ENCODE measurements at places on chromosomes 3 and 15.

GRCh38 chr3:20051123-20051806 lies 11.0 kb downstream of the KAT2B start:
- no peak for DNase-seq

DNA sequence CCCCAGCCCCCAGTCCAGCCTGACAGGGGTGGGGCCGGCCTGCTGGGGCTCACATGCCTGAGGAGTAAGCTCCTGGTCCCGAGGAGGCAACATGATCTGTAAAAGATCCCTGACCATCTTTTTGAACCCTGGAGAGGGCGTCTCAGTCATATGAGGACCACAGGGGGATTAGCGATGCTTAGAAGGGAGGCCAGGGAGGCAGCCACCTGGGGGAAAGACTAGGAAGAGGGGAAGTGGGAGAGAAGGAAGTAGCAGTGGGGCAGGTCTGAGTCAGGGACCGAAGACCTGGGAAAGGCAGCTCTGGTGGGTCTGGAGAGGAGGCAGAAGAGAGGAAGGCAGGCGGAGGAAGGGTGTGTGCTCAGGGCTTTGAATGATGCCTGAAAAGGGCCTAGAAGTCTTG lies 18.9 kb downstream of the PIF1 start:
- no peak for DNase-seq

DNA sequence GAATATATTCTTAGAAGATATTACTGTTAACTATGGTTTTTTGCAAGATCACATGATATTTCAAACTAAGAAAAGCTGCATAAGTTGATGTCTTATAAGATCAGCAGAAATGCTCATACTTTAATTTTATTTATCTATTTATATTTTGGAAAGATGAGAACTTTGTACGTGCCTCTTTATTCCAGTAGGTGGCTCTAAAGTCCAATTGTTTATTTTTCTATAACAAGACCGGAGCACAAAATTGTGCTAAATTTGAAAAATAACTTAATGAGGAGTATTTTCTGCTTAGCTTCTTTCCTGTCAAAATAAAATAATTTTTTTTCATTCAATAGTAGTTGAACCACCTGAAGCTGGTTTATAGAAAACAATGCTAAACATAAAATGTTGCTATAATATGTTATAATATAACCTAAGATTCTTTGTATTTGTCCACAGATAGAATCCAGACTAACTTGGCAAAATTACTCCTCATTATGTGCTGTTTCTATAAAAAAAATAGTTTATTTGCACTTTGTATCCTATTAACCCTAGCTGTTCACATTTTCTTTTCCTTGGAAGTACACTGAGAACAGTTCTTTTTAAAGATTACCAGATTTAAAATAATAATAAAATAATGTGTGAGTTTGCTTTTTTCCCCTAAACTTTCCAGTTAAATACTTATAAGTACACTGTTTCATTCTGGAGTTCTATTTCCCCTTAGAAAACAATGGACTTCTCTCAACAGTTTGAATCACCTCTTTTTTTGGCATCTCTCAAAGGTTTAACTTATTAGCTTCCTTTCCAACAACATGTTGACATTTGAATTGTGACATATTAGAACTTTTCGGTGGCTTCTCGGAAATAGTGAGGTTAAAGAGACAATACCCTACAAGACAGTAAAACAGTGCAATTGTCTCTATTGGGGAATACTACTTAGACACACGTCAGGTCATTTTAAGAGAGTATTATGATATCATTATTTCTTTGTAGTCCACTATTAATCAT lies 530.0 kb downstream of the MECOM start:
- DNase-seq: no peak

- no peak for DNase-seq
Measured at GRCh38 chr3:197961582-197961945, 1.5 kb downstream of the LMLN start.

GRCh38 chr3:186663361-186664118 lies 2.3 kb upstream of the HRG start:
- no peak for DNase-seq

- no peak for DNase-seq
Measured at GRCh38 chr3:72753495-72753894, 94.8 kb downstream of the SHQ1 start.

GRCh38 chr15:66707310-66708082 lies 5.5 kb downstream of the SMAD6 start:
- peak; percentile 65 for DNase-seq

DNA sequence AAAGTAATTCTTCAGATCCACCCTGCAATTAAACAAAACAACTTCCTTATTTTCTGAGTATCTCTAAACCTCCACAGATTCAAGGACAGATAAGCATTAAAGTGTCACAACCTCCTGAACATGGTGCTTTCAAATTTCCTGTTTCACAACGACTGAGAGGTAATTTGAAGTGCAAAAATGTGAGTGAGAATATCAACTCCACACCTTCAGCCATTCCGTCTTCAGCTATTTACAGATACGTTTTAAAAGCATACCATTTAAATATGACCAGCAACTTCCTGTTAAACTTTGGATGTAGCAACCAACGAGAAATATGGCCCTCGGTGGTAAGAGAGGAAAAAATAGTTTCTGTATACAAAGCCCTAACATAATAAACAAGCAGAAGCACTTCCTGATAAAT lies 32.1 kb upstream of the PCSK6 start:
- DNase-seq: no peak

DNA sequence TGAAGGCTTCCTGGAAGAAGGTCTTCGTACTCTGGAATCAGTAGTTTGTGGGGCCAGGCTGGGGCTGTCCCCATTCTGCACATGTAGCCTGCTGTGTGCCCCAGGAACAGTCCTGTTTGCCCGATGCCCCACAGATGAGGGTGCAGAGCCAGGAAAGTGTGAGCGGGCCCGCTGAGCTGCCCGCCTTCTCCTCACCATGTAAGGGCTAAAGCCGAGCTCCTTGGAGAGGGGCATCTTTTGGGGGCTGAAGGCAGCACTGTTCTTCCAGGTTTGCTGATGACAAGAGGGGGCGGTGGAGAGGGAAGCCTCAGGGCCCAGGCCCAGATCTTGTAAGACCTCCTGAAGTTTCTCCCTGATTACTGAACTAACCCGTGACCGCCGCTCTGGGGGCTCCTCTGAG lies 73.2 kb upstream of the GSK3B start:
- DNase-seq: no peak

DNA sequence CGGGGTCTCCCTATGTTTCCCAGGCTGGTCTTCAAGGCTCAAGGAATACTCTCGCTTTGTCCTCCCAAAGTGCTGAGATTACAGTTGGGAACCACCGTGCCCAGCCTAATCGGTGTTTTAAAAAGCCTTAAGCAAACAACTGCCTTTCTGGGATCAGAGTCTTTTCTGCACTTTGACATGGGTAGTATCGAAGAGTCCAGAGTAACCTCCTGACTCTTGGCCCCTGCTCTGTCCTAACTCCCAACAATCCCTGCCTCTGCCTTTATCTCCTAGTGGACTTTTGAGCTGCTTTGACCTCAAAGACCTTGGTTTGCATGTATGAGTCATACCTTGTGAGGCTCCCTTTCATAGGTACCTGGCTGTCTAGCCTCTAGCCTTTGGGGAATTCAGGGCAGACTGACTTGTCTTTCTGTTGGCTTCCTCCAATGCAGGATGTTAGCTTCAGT lies 21.0 kb upstream of the HACD2 start:
- DNase-seq: no peak

DNA sequence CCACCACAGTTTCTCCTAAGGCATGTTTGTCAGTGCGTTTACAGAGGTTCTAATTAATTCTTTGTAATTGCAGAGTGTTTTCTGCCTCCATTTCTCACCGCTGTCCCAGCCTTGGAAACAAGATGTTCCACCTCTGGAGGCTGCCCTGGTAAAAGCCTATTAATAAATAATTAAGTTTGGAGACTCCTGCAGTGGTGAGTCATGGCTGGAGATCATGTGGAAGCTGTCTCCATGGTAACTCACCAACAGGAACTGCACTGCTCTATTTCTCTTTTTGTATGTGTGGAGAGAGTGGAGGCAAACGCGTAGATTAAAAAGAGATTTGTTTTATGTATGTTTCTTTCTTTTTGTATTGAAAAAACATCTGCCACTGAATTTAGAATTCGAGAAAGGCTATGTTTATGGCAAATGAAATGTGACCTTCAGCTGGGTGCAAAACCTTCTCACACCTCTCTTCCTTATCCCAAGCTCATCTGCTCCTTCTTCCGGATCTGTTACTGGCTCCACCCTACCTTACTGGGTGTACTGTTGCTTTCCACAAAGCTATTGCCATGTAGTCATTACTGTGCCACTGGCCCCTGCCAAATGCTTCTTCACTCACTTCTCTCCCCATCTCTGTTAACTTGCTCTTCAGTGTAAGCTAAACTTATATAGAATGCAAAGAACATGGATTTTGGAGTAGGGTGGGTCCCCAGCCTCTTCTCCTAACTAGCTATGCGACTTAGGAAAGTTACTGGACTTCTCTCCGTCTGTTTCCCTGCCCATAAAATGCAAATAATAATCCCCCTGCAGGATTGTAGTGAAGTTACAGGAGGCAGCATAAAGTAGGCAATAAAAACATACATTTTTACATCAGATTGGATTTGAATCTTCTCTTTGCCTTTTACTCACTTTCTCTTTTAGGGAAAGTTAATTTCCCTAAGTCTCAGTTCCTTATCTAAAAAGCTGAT lies 778.5 kb downstream of the NTRK3 start:
- peak; percentile 45 for DNase-seq

DNA sequence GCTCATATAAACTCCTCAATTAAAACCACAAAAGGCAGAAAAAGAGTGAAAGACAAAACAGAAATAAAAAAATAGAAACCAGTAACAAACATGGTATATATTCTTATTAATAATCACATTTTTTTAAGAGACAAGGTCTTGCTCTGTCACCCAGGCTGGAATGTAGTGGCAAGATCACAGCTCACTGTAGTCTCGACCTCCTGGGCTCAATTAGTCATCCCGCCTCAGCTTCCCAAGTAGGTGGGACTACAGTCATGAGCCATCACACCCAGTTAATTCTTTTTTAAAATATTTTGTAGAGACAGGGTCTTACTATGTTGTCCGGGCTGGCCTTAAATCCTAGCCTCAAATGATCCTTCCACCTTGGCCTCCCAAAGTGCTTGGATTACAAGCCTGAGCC lies 37.1 kb downstream of the FAM240A start:
- DNase-seq: no peak

DNA sequence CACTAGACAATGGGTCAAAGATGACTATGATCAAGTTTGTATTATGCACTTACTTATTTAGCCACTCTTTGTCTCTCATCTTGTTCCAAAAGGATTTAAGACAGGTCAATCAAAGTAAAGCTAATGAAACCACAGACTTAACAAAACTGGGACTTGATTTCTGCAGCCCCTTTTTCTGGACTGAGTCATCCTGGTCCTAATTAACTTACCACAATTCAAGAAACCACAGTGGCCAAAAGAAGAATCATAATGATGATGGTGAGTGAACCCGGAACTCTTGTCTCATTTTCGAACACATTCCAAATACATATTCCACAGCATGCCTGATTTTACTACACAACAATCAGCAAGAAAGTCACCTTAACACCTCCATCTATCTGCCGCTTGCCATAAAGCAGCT lies 1333.0 kb downstream of the ROBO1 start:
- no peak for DNase-seq

DNA sequence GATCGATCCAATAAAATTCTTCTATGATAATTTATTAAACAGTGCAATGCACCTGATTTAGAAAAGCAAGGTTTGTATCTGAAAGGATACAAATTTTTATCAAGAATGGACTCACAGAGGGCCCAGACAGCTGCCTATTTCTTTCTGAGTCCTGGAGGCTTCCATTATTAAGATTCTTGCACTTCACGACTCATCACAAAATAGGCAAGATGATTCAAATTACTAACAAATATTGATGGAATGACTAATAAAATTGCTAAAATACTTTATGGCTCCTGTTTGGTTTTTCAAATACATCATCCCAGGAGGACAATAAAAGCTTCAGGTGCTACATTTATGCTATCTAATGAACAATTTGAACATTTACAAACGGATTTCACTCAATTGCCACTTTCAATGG lies 483.0 kb upstream of the AGTR1 start:
- DNase-seq: no peak

DNA sequence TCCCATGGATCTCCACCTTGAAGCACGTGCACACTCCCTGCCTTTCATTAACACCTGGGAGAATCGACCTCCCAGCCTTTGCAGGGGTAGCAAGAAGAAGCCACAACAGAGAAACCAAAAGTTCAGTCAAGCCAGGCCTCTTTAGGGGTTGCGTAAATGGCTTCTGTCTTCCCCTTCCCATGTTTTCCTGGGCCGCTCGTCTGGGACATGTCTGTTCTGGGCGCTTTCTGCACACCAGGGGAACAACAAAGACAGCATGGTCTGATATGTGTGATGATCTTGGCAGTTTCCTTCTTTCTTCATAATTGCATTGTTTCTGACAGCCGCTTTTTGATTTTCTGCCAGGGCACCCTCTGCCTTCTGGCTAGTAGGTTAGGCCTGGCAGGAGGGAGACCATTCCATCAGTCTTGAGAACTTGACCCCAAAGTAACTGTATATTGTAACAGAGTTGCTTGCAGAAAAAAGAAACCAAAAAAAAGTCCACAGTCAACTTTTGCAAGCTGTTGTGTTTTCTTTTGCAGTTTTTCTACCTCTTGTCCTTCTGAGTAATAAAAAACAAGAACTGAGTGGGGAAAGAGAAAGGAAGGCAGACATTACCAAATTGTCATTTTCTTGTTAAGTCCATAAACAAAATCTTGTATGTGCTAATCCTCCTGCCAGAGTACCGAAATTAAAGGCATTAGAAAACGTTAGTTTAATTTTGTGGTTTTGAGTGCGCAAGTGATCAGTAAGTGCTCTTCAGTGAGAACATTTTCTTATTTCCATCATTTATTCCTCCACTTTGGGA lies 56.0 kb upstream of the FURIN start:
- no peak for DNase-seq

DNA sequence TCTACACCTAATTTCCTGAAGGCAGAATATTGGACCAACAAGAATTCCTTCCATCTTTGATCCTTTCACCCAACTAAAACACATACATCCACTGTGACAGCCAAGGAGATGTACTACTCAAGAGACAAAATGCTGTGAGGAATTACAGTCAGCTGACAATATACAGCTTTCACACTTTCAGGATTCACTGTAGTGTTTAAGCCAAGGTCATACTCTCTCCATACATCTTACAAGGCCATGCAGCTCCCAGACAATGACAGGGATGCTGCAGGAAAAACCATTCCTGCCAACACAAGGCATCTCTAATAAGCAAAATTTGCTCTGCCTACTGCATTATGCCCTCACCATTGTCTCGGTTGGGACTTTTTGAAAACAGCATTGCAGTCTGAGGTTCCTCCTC lies 170.7 kb downstream of the TBC1D5 start:
- no peak for DNase-seq

GRCh38 chr3:187746059-187746441 lies 782 bp upstream of the BCL6 start:
- no peak for DNase-seq

GRCh38 chr15:101368086-101368780 lies 73.2 kb upstream of the SNRPA1 start:
- DNase-seq: no peak

GRCh38 chr3:72303926-72304325 lies 519.0 kb upstream of the PROK2 start:
- no peak for DNase-seq

- no peak for DNase-seq
Measured at GRCh38 chr3:66495668-66496045, 5.2 kb downstream of the LRIG1 start.

- no peak for DNase-seq
Measured at GRCh38 chr3:142029052-142029642, 120.2 kb downstream of the TFDP2 start.
